Hematopoietic multipotent progenitor cell treated with erythropoietin and hydrocortisone succinate and interleukin-3 and kit ligand, for 15 days (in vitro differentiated cells): ENCODE measurements at places on chromosomes 12 and 14.

GRCh38 chr12:33476058-33476457, 36.4 kb upstream of the SYT10 start:
- no peak for DNase-seq

DNA sequence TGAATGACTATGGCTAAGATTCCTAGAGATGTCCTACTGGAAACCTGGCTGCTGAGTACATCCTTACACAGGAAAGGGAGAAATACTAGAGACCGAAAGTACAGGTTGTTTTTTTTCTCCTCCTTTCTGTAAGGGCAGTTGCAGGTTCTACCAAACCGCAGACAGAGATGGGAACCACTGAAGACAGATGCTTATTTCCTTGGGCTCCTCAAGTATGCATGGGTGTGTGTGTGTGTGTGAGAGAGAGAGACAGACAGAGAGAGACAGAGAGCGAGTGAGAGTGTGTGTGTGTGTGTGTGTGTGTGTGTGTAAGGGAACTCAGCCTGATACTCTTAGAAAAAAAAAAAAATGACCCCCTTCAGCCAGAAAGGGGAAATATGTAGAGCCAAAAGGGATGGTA, 42.5 kb downstream of the MAP4K5 start:
- no peak for DNase-seq

- DNase-seq = no peak
These were observed 25.5 kb downstream of the RBM19 start for GRCh38 chr12:113940357-113941207.

- DNase-seq = no peak
These were observed 99.7 kb upstream of the EGLN3 start for GRCh38 chr14:34050606-34051005.

DNA sequence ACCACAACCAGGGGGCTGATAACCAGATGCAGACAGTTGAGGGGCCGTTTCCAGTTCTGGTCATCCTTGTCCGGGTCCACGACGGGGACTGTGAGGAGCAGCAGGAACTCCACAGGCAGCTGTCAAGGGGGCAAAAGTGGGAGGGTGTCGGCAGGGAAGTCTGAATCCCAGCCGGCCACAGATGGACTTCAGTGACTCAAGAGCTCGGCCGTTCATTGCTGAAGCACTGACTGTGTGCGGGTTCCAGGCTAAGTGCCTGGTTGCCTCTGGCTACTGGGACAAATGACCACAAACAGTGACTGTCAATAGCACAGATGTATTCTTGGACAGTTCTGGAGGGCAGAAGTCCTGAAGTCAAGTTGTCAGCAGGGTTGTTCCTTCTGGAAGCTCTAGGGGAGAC, 19.6 kb downstream of the SLC8B1 start:
- no peak for DNase-seq

GRCh38 chr12:18752280-18752920, 14.5 kb downstream of the CAPZA3 start:
- no peak for DNase-seq

DNA sequence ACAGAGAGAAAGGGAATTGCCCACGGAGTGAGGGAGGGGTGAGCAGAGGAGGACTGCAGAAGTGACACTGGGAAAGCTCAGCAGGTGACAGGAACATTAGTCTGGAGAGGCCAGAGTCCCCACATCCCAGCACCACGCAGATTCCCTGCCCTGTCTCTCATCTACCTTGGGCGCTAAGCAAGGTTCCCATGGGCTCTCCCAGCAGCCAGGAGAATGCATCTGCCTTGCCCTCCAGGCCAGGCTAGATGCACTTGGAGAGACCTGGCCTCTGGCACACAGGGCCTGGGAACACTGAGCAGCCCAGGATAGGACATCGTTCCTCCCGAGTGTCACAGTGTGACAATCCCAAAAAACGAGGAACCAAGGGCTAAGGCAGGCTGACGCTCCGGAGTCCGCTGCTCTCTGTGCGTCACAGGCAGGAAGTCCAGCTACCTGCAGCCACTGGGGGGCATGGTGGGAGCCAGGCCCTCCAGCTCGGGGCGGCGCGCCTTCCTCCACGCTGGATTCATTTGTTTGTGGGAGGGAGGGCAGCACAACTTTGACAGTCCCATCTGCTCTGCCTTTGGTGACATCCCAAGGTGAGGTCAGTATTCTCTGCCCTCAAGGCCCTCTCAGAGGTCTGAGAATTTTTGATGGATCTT, 5.4 kb upstream of the NGB start:
- no peak for DNase-seq

- no peak for DNase-seq
These were observed at the start of gene FKBP11 for GRCh38 chr12:48925304-48926011. FKBP11 (minus strand) TSS chr12:48925492; CDS start chr12:48925428, 64 bp downstream.

DNA sequence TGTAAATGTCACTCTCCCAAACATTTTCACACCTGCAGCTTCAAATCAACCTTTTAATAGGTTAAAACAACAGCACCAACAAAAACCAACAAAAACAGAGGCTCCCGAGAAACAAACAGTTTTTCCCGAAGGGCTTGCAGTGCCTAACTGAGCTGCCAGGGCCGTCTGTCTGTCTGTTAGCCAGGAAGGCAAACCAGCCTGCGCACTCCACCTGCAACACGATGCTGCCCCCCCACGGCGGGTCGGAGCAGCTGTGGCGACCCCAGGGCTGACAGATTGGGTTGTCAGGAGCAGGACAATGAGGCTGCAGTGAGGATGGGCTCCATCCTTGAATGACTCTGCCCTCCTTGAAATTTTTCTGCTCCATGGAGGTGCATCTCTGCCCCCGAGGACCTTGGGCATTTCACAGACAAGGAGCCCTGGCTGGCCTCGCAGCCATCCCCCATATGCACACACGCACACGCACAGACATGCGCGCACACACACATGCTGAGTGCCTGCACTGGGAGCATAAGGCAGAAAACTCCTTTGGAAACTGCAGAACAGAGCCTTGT, 2.6 kb downstream of the RTL1 start:
- DNase-seq = no peak

DNA sequence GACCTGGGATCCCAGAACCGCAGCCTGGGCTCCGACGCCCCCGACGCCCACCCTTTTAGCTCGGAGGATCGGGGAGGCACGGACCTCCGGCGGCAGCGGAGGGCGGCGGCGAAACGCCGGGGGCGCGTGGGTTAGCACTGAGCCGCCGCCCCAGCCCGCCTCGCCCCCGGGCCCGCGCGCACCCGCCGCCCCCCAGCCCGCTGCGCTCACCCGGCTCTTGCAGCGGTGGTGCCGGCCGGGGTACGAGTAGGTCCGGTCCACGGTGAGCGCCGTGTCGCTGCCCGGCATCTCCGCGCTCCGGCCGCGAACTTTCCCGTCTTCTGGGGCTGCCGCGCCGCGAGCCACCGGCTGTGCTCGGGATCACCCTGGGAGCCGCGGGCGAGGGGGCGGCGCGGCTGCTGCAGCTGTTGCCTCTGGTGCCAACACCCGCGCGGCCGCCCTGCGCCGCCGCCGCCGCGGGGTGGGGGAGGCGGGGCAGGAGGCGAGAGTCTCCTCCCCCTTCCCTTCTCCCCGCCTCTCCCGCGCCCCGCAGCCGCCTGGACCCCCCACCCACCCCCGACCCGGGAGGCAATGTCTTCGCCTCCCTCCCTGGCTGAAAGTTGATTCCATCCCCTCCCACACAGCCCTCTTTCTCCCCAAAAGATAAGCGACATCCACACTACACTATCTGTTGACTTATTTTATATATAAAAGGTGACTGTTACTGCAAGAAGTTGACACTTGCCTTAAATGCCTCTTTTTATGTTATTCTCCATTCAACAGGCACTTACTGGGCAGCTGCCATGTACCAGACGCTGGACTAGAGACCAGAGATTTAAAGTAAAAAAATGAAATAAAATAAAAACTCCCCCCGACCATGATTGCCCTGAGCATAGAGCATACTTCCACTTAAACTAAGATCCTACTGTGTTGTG, at the start of gene TMCC3:
Gene TMCC3, minus strand, starts transcription at position 415 of the 914 bp plus-strand sequence. Its CDS starts 127 bp downstream, at position 288.
- DNase-seq = no peak
